T-helper 1 cell treated with Interleukin-12 subunit alpha and Interleukin-12 subunit beta and Interleukin-4 antibody, amounts not matched to agents 30 ng/mL and 1 ng/mL, for 36 hours (primary cell): ENCODE measurements at places on chromosomes 16 and 17. TPM values are rescaled to one million over a fixed set of nuclear protein-coding genes. Genes with fewer than 3 reads are reported as not detected.

Gene PRR11
- total RNA-seq, result 40.6 and 48.8 TPM in 2 replicates

Gene SLFN14
- 0.10 TPM in 1 of 2 replicates, not detected in the other for total RNA-seq

Gene ASGR2
- total RNA-seq, result not detected in 2 replicates

Gene HEXD
- total RNA-seq, result 59.1 and 60.3 TPM in 2 replicates

Gene ETV4
- total RNA-seq, result 0.71 and 1.0 TPM in 2 replicates

Gene MYH2
- total RNA-seq, result not detected in 2 replicates

Gene SYT17
- not detected in 2 replicates for total RNA-seq

Gene CD19
- not detected in 2 replicates for total RNA-seq

Gene TPSD1
- total RNA-seq, result not detected in 2 replicates

Gene TMC5
- total RNA-seq, result not detected in 2 replicates

Gene PRR15L
- not detected in 2 replicates for total RNA-seq

Gene RNF135
- total RNA-seq, result 6.7 and 8.3 TPM in 2 replicates
